ENCODE measurements at places on chromosomes 1 and 21. TPM values are rescaled to one million over a fixed set of nuclear protein-coding genes. Genes with fewer than 3 reads are reported as not detected.

Gene RBBP5
- 4.0 TPM for total RNA-seq

GRCh38 chr1:92211166-92211565 lies 6.5 kb upstream of the C1orf146 start:
- H3K36me3 ChIP-seq, result no peaks in the 10 kb centered on the region
- H3K27me3 ChIP-seq, result no peaks in the 10 kb centered on the region
- H3K27ac ChIP-seq, result no peak overlapping the region
- no peak overlapping the region for H3K4me3 ChIP-seq
- no peaks in the 10 kb centered on the region for H3K4me1 ChIP-seq
- DNase-seq, result no peak

- H3K4me3 ChIP-seq, result peak overlapping the region; percentile 13
- H3K36me3 ChIP-seq, result no peaks in the 10 kb centered on the region
- no peak for DNase-seq
- H3K4me1 ChIP-seq, result peaks cover 7% of the 10 kb centered on the region
- H3K27ac ChIP-seq, result no peak overlapping the region
- no peaks in the 10 kb centered on the region for H3K27me3 ChIP-seq
These were observed 167.5 kb downstream of the ZNF281 start for GRCh38 chr1:200242110-200243041.

DNA sequence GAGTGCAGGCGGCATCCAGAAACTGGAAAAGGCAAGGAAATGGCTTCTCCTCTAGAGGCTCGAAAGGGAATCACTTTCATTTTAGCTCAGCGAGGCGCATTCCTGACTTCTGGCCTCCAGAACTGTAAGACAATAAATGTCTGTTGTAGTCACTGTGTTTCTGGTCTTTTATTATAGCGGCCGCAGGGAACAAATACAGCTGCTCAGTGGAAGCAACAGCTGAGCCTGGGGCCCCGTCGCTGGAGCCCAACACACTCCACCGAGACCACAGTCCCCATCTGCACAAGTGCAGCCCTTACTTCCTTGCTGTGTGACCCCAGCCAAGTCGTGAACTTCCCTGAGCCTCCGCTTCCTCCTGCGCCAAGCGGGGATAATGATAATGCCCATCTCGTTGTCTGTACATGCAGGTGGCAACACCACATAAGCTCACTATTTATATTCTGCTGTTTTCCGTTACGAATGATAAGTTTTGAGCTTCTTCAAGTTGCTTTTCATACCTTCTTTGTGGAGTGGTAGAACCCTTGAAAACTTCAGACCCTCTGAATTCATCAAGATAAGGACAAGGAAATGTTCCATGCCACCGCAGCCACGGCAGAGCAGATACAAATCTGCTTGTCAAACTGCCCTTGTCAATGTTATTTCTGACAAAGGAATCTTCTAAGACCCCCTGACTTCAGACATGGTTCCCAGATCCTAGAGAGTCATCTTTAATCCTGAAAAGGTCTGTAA lies 3.2 kb upstream of the LAPTM5 start:
- H3K27me3 ChIP-seq, result no peaks in the 10 kb centered on the region
- no peaks in the 10 kb centered on the region for H3K4me1 ChIP-seq
- no peak overlapping the region for H3K4me3 ChIP-seq
- H3K27ac ChIP-seq, result peak overlapping the region; percentile 13
- DNase-seq, result no peak
- H3K36me3 ChIP-seq, result no peaks in the 10 kb centered on the region

- H3K4me1 ChIP-seq, result peaks cover 18% of the 10 kb centered on the region
- H3K27me3 ChIP-seq, result no peaks in the 10 kb centered on the region
- H3K27ac ChIP-seq, result peak overlapping the region; percentile 31
- no peak overlapping the region for H3K4me3 ChIP-seq
- no peak for DNase-seq
These were observed 279.3 kb upstream of the VAMP3 start for GRCh38 chr1:7491818-7492173.

DNA sequence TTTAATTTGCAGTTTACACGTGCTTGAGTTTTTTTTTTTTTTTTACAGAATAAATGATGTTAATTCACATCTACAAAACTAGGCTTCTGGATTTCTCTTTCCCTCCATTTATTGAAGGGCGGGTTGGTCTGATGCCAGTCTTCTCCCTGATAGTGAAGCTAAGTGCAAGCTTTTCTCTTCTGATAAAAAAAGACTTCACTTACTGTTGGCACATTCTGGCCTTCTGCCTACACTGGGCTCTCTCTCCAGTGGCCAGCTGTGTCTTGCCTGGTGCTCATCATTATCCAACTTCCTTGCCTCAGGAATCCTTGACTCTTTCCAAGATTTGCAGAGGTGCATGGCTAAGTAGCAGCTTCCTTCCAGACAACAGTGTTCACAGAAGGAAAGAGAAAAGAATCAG lies 7.6 kb upstream of the RAP1A start:
- peak overlapping the region; percentile 63 for H3K27ac ChIP-seq
- H3K4me3 ChIP-seq, result no peak overlapping the region
- DNase-seq, result no peak
- H3K4me1 ChIP-seq, result peaks cover 16% of the 10 kb centered on the region
- H3K36me3 ChIP-seq, result no peaks in the 10 kb centered on the region
